ENCODE measurements at places on chromosomes 4 and X.
A peak's percentile ranks its signal among the peaks of the same experiment; 100 is the strongest.

GRCh38 chrX:109485470-109486340 is 3.8 kb upstream of the GUCY2F start:
- peak; percentile 8 for DNase-seq

DNA sequence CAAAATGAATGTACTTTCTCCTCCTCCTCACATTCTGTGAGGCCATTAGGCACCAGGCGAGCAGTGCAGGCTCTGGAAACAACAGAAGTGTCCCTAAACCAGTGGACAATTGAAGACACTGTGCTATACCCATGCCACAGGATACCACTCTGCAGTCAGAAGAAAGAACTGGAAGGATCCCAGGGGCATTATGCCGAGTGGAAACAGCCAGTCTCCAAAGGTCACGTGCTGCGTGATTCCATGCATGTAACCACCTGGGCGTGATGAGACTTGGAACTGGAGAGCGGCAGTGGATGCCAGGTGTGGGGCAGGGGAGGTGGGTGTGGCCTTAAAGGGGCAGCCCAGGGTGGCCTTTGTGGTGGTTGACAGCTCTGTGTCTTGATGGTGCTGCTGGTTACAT is 139.4 kb downstream of the EVC2 start:
- no peak for DNase-seq

- DNase-seq, result no peak
Observed at GRCh38 chrX:22300130-22300529, 27.4 kb downstream of the CBLL2 start.

DNA sequence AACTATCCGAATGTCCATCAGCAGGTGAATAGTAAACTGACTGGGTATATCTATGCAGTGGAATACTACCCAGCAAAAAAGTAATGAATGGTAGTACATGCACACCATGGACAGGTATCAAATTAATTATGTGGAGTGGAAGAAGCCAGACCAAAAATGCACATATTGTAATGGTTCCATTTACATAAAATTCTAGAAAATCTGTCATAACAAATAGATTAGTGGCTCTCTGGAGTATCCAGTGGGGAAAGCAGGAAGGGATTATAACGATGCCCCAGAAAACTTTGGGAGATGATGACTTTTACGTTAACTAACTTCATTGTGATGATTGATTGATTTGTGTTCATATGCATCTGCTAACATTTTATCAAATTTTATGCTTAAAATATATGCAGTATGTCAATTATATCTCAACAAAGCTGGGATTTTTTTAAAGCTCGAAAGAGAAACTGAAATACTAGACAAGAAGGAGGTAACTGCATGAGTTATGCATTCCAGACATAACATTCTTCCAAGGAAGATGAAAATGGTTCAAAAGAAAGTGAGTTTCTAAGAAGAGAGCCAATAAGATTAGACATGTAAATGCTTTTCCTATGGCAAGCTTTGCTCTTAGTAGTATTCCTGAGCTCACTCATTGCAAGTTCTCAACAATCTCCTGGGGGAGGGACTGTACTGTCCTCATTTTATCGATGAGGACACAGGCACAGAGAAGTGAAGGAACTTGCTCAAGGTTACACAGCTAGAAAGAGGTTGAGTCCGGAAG is 58.6 kb upstream of the MSX1 start:
- DNase-seq, result no peak

- no peak for DNase-seq
Observed at GRCh38 chr4:107408968-107409367, 311.1 kb downstream of the PAPSS1 start.

- DNase-seq, result no peak
Observed at GRCh38 chr4:3021627-3022026, 52.7 kb downstream of the HTT-AS start.

DNA sequence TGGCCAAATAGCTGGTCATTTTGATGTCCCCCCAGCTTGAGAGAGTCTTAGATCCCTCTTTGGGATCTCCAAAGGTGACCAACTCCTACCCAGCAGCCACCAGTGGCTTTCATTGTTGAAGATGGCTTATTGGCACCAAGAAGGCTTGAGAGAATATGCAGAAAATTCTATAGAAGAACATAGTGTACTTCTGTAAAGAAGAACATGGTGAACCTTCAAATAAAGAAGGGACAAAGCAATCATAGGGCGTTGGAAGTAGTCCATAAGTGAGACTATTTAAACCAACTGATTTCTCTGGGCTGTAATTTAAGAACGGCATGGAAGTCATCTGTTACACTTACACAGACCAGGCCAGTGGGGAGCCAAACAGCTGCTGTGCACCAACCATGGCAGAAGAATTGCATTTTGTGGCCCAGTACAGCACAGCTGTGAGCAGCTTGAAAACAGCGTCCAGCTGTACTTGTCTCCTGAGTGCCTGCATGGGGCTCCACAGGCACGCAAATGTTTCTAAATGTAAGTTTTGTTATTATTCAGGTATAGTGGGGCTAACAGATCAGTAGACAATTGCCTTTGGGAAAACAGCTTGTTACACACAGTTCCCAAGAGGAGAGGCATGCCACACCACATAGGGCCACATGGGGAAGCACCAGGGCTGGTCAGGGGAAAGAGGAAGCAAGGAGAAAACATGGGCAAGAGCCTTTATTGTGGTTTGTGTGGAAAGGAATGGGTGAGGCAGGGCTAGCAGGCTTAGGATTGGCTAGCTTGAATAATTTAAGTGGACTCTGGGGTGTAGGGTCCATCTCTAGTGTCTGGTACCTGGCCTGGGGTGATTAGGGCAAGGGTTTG is 125.0 kb downstream of the ARHGAP6 start:
- DNase-seq, result no peak

GRCh38 chr4:84336964-84337705 is 162.0 kb downstream of the NKX6-1 start:
- DNase-seq, result no peak

GRCh38 chr4:70863099-70863790 is 23.6 kb upstream of the GRSF1 start:
- no peak for DNase-seq

GRCh38 chr4:101953949-101954348 is 163.4 kb downstream of the BANK1 start:
- DNase-seq, result no peak

DNA sequence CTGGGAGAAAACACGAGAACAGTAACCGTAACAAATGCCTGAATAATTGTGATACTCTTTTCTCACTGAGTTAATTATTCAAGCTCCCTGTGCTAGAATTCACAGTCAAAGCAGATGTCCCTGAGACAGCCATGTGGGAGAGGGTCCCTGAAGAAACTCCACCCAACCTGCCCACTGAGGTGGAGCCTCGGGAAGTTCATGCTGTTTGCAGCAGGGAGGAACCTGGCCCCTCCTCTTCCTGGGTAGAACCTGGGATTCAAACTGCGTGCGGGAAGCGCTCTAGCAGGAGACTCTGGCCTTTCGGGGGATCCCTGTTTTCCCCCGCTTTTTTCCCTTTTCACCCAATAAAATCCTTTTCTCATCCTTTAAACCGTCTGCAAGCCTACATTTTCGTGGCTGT is 20.2 kb upstream of the RHOH start:
- no peak for DNase-seq

- DNase-seq, result no peak
Observed at GRCh38 chr4:3010577-3010976, 47.2 kb downstream of the GRK4 start.

DNA sequence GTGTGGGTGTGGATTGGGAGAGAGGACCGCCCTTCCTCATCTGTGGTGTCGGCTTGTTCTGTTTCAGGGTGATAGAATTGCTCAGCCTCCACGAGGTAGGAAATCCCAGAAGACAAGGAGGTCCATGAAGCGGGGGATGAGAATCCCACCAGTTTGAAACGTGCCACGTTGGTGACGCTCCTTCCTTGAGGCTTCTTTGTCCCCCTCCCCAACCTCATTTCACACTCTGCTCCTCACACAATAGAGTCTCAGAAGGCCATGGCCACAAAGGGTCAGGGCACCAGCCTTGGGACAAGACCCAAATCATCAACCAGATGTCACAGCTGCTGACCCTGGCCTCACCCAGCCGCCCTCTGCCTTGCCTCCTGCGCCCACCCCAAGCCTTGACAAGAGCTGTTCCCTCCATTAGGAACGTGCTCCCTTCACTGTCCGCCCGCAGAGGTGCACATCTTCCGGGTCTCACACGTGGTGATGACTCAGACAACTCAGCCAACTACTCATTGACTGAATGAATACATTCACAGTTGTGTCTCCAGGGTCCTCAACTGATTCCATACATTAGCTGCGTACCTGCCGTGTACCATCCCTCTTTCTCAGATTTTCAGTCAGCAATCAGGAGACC is 18.3 kb downstream of the BLOC1S4 start:
- DNase-seq, result no peak

Measured in stimulated activated CD4-positive, alpha-beta T cell treated with anti-CD3 and anti-CD28 coated beads, Interleukin-1b, Interleukin-23, amount 100 ng/mL, for 1 hour (primary cell).